ENCODE measurements at places on chromosomes 6 and 20.

DNA sequence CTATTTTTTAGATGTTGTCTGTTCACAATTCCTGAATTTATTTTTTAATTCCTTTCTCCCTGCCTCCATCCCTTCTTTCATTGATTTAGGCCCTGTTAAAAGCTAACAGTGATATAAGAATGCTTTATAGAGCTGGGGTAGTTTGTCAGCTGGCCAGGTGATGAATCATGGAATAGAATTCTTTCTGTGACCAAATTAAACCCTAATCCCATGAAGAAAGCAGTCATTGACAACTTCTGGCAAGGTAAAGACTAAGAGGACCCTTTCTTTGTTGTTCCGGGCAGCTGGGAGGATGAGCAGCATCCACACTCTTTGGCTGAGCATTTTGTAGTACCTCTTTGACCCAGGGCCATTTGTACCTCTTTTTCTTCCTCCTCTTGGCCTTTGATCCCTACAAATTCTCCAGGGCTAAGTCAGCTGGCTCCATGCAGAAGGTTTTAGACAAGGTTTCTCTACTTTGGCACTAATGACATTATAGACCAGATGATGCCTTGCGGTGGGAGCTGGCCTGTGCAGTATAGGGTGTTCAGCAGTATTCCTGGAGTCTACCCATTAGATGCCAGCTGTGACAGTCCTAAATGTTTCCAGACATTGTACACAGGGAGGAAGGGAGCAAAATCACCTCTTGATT is 102.9 kb downstream of the SLX4IP start:
- DNase-seq, result no peak

DNA sequence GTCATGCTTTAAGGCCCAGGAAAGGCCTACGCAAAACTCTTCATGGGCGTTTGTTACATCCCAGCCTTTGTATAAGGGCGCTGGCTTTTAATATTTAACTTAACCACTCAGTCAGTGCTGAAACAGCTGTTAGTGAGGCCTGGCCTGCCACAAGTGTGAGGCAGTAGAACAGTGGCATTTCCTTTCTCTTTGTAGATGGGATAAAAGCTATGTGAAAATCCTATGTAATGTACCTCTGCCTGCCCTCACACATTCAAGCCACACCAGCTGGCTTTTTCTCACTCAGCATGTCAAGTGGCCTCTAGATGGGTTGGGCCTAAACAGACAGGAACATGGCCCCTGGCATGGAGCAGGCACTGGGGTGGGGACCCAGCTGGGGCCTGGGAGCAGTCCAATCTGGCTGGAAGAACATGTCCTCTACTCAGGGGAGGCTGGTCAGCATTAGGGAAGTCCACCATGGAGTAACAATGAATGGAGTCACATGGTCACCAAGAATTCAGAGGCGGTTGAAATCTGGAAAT is 20.7 kb downstream of the CGA start:
- DNase-seq, result no peak

DNA sequence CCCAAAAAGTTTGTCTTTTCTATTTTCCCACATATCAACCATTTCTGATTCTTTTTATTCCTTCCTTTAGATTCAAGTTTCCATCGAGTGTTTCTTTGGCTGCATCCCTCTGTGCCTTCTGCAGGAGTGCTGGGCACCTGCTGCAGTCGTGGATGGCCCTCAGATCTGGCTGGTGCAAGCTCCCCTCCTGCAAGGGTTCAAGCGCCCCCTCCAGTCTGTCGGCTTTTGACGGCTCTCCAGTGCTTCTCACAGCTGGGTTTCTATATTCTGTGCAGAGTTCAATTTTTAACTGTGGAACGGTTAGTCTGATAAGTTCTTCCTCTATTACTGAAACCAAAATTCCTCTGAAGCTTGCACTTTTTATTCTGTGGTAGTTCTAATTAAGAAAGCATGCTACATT is 132.1 kb downstream of the HUS1B start:
- peak; percentile 66 for DNase-seq

DNA sequence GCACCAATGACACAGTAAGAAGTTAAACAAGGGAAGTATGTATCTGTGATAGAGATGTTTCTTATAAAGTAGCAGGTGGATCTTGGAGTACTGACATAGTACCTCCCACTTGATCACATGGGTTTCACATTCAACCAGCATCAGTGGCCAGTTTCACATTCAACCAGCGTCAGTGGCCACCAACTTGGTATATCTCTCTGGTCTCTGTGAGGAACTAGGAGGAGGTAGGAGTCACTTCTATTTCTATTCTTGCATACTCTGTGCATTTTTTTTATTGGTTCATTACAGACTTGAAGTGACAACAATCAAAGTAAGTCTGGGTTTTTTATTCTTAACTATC is 200.3 kb upstream of the SIM1 start:
- no peak for DNase-seq

GRCh38 chr20:4853757-4854560 is 132.2 kb downstream of the PRND start:
- no peak for DNase-seq

GRCh38 chr6:38846844-38847243 is 131.7 kb downstream of the DNAH8 start:
- no peak for DNase-seq

DNA sequence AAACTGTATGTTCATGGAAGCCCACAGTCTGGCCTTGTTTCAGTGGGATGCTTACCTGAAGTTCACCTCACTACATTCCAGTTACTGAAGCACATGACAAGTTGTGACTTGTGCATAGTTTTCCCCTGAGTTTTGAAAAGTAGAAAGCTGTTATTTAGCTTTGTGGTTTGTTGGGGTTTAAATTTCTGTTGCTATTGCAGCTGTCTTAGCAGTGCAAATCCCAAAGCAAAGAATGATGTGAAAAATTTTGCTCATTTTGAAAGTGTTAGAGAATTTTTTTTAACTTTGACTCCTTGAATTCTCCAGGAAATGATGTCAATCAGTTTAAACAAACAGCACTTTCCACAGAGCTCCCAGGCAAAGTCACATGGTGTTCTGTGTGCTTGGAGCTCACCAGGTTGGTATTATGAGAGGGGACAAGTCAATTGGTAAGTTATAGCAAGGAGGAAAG is 268.4 kb downstream of the ADGRG6 start:
- no peak for DNase-seq

Data from WERI-Rb-1 (cell line).